ENCODE measurements at places on chromosomes 6 and 20.
A peak's percentile ranks its signal among the peaks of the same experiment; 100 is the strongest.

GRCh38 chr6:33410711-33411631, at the start of gene PHF1:
PHF1 (plus strand) TSS chr6:33411014; CDS start chr6:33412264, 1,250 bp downstream.
- no peak for DNase-seq

DNA sequence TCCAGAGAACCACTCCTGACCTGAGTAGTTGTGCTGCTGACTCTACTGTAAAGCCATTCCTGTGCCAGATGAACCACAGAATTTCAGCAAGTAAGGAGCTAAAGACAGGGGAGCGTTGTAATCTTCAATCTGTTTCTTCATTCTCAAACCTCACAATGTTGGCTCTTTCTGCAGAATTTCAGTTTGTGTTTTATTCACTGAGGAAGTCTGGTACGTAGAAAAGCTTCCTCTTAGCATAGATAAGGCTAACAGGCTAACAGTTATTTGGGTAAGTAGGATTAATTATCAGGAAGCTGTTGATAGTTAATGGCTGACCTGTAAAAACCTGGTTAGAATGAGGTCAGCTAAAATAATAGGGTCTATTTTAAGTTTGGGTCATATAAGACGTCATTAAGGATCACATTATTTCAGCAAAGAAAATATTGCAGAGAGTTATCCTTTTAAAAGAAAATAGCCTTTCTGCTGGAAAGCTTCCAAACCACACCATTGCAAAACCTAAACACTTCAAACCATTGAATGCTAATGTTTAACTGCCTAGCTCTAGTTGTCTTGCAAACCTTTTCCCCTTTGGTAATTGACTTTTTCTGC, 14.1 kb upstream of the TENT5A start:
- peak; percentile 82 for DNase-seq

DNA sequence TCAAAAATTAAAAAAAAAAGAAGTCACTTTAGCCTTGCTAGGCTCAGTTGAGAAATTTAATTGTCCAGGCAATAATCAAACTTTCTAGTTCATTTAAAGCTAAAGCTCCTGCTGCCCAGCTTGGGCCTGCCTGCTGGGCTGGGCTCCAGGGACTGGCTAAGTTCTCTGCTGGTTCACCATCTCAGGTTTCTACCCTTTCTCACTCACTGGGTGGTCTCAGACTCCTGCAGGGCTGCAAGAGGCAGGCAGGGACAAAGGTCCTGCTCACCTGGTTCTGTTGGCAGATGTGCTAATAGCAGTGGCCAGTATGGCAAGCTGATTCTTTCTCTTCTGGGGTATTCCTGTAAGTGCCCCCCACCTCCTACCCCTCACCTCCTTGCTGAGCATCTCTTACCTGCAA, 21.2 kb upstream of the RTF2 start:
- DNase-seq, result no peak

DNA sequence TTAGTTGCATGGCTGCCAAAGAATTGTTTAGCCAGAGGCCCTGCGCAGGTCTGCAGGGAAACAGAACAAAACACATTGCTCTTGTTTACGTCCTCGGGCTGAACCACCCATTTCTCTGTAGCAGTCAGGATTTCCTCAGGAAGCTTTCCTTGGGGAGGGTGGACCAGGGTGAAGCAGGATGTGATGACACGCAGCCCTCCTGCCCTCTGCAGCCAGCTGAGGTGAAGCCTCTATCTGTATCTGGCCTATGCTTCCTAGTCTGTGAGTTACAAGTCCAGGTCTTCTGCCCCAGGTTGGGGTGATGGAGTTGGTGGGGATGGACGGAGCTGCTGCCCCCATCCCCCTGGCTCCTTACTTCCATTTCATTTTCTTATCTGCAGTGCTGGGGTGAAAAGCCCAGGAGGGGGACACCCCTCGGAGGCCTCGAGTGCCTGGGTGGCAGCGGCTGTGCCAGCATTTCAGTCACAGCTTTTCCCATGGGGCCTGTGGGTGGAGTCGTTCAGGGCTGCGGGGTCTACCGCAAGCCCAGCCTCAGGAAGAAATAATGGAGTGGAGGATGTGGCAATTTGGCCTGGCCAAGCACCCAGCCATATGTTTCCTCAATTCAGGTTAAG, 24.9 kb downstream of the SASH1 start:
- DNase-seq, result peak; percentile 9

- peak; percentile 80 for DNase-seq
Observed at GRCh38 chr6:100663219-100663863, 198.6 kb upstream of the SIM1 start.

GRCh38 chr6:67870321-67870720, 764.8 kb upstream of the ADGRB3 start:
- no peak for DNase-seq

DNA sequence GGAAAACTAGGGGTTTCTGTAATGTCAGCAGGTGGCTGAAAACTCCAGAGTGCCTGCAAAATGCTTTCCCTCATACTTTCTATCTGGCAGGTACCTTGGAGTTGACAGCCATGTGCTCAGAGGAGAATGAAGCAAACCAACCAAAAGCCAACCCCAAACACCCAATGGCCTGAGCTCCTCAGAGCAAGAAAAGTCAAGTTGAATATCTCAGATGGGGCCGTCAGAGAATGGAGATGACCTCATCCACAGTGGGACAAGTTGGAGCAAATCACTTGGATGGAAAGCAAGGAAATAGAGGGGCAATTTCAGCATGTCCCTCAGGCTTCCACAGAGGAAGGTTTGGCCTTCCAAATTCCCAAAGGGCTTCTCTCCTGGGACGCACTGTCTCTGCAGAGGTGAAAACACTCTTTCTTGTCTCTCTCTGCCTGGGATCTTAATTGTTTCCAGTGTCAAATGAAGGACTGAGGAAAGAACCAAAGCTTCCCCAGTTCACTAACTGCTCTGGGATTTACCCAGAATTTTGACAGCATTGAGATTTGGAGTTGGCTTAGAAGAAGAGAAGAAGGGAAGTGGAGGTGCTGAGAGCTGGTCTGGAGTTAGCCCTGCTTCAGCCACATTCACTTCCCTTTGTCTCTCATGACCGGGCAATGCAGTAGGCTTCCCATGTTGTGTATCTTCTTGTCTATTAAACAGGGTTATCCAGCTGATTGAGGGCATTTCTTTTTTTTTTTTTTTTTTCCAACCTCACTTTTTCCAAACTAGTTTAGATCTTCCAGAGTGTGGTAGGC, 42.2 kb downstream of the PRND start:
- no peak for DNase-seq

DNA sequence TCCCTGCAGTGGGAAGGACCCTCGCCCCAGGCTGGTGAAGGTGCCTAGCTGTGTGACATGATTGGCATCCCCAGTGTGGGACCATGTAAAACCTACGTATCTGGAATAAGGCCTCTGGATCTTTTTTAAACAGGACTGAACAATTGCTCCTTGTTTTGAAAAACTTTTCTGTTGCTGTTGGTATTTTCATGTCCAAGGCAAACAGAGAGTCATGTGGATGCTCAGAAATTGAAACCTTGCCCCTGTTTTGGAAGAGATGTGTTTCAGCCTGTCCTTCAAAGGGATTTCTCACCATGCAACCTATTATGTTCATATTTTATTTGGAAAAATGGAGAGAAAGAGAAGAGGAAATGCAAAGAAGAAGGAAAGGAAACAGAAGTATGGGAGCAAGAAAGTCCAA, 362.3 kb downstream of the PKHD1 start:
- DNase-seq, result no peak

GRCh38 chr20:38402089-38402488, 33.0 kb downstream of the SNHG17 start:
- no peak for DNase-seq
